ENCODE measurements at places on chromosomes 4 and X.

GRCh38 chr4:40514497-40514951 lies 115.1 kb downstream of the RBM47 start:
- no peak for DNase-seq

GRCh38 chrX:41457613-41458192 lies 10.6 kb downstream of the NYX start:
- no peak for DNase-seq

GRCh38 chr4:123987408-123987807 lies 590.8 kb downstream of the SPRY1 start:
- DNase-seq: no peak

DNA sequence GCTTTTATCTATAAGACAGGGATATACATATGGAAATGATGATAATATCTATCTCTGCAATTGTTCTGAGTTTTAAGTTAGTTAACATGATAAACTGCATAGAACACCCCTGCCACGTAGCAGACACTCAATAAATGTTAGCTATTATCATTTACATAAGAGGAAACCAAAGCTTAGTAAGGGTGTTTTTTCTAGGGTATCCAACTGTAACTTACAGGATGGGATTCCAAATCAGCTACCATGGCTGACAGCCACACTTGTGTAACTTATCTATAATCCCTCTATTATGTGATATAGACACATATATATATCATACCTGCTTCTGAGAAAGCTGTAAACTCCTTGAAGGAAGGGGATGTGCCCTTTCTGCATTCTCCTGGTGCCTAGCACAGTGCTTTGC lies 1.1 kb upstream of the SPARCL1 start:
- DNase-seq: no peak

- DNase-seq: no peak
Measured at GRCh38 chrX:117455787-117456186, 660.8 kb downstream of the KLHL13 start.

DNA sequence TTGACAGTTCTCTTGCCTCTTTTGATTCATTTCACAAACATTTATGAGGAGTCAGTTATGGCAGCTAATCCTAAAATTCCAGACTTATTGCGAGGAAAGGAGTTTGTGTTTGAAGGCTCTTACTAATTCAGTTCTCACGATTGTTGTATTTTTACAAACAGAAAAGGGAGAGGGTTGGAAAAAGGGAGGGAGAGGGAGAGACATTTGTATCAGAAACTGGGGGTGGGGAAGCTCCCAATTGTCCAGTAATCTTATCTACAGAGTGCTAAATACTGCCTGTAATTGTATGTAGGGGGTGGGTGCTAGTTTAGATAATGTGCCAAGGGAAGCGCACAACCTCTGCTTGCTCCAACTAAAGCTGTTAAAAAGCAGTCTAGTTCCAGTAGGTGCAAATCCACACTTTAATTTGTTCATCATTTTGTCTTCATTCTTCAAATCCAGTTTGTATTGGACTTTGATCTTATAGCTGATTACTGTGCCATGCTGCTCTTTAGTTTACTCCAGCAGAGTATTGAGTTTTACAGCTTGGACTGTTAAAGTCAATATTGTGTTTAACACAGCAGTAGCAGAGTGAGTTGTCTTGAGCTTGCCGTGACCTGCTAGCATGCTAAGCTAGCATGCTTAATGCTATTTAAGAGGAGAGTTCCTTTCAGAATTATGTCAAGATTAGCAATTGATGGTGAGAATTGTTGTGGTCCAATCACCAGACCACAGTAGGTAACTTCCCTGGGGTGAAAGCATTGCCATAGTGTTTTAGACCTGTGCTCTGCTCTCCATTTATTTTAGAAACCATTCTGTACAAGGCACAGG lies 13.9 kb downstream of the FNIP2 start:
- DNase-seq: no peak

GRCh38 chrX:150074175-150074574 lies 135.9 kb upstream of the EOLA2 start:
- DNase-seq: no peak

DNA sequence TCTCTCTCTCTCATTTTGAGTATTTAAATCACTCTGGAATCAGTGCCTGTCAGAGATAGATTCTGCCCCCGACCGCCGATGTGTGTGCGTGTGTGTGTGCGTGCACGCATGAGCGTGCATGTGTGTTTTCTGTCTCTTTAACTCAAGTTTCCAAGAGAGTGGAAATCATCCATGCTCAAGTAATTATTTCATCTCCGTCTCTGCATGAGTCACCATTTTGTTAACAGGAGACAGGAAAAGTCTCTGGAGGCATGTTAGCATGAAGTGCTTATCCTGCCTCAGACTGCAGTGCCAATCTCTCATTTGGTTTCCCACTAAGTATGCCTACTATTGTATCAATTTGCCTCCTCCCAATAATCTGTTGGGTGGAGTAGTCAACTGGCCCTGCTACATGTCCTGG lies 182.9 kb upstream of the NHS start:
- no peak for DNase-seq

DNA sequence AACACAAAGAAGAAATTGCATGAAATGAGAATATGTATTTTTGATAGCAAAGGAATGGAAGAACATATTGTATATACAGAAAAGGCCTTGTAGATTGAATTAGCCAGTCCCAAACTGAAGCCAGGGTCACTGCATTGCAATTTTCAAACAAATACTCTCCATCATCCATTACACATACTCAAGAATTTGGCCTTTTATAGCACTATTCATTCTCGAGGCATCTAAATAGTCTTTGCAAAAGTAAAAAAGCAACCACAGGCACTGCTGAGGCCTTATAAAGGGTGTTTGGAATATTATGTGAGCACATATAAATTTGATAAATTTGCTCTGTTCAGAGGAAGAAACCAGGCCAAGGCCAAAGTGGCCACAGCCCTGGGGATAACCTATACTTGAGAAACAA lies 123.0 kb downstream of the ZNF827 start:
- DNase-seq: peak; percentile 55

DNA sequence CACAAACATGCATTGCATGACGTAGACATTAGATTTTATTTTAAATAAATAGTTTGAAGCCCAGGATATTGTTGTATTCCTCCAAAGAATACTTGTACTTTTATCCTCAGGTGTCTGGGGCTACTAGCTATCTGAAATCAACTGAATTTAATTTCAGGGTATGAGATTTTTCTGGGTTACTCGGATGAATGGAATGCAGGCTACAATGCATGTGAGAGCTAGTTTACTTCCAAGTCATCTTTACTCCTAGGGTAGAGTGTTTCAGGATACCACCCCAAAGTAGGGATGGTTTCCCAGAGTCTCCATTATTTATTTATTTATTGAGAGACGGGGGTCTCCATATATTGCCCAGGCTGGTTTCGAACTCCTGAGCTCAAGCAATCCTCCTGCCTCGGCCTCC lies 66.4 kb downstream of the HPRT1 start:
- no peak for DNase-seq

- DNase-seq: no peak
Measured at GRCh38 chr4:149825336-149825735, 9.7 kb upstream of the IQCM start.

DNA sequence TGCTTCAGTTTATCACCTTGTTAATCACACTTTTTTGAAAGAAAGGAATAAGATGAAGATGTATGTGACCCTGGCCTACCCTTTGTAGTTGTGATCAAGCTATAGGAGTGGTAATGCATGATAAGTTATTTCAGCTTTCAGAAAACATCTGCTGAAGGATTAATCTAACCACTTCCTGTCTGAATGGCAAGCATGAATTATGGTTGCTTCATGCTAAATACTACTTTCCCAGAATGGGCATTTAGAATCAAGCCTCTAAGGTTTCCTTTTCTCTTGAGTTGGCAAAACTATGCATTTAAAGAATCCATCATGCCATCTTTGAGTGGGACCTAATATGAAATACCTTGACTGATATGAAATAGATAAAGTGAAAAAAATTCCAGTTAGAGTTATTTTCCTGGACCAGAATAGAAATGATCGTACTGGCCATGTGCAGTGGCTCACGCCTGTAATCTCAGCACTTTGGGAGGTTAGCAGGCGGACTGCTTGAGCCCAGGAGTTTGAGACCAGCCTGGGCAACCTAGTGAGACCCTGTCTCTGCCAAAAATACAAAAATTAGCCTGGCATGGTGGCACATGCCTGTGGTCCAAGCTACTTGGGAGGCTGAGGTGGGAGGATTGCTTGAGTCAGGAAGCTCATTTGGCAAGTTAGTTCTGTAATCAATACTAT lies 59.1 kb downstream of the ANXA3 start:
- no peak for DNase-seq

GRCh38 chr4:78645853-78646757 lies 94.5 kb downstream of the ANXA3 start:
- peak; percentile 85 for DNase-seq

- DNase-seq: no peak
Measured at GRCh38 chr4:134160211-134160610, 41.4 kb downstream of the PABPC4L start.

DNA sequence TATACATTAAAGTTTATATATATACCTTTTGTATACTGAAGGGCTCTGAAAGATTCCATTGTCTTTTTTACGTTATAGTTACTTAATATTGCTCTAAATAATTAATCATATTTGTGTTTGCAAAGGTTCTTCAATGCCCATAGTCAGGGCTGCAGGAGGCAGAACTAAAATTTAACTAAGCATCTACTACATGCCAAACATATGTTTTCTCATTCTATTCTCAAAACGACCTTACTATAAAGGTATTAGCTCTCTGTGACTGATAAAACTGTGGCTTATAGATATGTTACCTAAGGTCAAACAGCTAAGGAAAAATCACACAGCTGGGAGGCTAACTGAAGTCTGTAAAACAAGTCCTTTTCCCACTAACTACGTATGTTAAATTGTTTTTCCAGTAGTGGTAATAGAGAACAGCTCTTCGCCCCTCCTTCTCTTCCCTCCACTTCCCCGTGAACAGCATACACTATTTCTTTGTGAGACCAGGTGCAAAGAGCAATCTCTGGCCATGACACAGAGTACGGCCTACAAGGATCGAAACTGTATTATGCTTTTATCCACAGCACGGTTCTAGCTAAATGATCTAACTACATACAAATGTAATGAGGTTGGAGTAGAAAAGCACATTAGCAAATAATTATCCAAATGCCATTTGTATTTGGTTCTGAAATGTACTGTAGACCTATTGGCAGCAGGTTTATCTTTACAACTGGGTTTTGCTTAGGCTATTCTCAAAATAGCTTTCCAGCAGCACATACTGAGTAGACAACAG lies 1.7 kb downstream of the CNOT6L start:
- DNase-seq: no peak

DNA sequence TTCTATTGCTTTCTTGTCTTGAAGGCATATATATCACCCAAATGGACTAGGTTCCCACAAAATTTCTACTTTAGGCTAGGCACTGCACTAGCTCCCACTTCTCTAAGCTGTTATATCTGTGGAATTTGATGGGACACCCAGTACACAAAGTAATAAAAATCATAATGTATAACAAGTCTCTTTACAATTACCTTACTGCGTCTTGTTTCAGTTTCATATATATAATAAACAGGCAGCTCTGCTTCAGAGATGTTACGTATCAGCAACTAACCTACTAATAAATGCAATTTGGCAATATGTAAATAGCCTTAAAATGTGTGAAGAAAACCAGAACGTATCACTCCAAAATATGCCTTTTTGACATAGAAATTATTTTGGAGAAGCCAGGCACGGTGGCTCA lies 42.0 kb upstream of the UGDH start:
- DNase-seq: no peak

GRCh38 chr4:77104791-77105540 lies 29.2 kb upstream of the CCNI start:
- DNase-seq: no peak

DNA sequence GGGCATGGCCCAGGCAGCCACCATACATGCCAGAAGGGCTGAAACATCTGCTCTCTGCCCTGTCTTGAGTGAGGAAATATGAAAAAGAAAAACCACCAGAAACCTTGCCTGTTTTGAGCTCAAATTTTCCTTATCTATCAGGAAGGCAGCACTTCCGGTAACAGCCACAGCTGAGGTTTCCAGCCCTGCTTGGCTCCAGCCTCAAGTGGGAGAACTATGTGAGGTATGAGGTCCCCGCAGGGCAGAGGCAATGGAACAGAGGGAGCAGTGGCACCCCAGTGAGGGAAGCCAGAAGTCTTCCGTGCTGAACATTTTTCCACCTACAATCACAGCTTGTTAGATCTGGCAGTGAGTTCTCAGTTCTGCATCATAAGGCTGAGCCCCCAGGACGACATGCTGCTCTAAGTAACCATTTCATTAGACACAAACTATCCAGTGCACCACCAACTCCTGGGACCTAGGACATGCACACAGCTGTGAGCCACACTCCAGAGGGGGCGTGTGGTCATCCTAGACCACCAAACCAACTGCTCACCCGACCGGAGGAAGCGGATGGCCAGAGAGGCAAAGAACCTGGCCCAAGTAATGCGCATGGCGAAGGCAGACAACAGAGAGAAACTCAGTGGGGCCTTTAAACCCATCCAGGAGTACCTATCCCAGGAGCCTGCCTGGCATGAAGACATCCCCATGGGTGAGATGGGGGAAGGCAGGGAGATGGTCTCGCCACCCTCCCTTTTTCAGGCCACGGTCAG lies 22.6 kb downstream of the WDR1 start:
- peak; percentile 55 for DNase-seq

DNA sequence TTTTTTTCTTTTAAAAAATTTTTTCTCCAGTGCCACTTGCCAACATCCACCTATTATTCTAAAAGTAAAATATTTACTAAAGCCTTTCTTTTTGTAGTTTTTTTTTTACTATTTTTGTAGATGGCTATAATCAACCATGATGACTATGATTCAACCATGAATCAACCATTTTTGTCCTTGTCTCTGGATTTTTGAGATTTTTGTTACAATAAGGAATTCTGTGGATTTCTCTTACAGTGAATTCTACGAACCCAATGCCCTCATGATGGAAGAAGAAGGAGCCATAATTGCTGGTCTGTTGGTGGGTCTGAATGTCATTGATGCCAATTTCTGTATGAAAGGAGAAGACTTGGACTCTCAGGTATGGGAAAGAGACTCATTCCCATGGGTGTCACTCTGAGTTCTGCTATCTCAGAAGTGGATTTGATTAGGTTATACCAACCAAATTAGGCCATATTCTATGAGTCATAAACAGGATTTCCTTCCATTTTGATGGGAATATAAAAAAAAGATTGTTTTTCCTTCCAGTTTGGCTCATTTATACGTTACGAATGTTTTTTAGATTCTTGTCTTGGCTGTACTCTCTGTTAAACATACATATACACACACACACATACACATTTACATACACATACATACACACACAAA lies 46.7 kb downstream of the RUFY3 start:
- no peak for DNase-seq

GRCh38 chr4:111283066-111283677 lies 660.3 kb upstream of the PITX2 start:
- DNase-seq: peak; percentile 15

- DNase-seq: no peak
Measured at GRCh38 chr4:113026556-113026955, 22.9 kb upstream of the ANK2 start.

- no peak for DNase-seq
Measured at GRCh38 chrX:39258331-39258730, 457.1 kb downstream of the MID1IP1 start.

GRCh38 chr4:10706236-10706635 lies 21.7 kb upstream of the CLNK start:
- DNase-seq: no peak
